ENCODE measurements at places on chromosomes 3 and 15.

- DNase-seq = no peak
Observed at GRCh38 chr15:47363653-47364052, 353.7 kb upstream of the SEMA6D start.

DNA sequence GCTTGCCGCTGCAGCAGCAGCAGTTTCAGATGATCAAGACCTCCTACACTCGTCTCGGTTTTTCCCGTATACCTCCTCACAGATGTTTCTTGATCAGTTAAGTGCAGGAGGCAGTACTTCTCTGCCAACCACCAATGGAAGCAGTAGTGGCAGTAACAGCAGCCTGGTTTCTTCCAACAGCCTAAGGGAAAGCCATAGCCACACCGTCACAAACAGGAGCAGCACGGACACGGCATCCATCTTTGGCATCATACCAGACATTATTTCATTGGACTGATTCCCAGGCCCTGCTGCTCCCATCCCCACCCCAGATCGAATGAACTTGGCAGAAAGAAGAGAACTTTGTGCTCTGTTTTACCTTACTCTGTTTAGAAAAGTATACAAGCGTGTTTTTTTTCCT, 17.6 kb downstream of the CALML4 start:
- DNase-seq = peak; percentile 65

- no peak for DNase-seq
Observed at GRCh38 chr3:17092583-17092933, 207.8 kb downstream of the PLCL2 start.

- DNase-seq = no peak
Observed at GRCh38 chr3:118912188-118912587, 122.5 kb downstream of the IGSF11 start.

GRCh38 chr3:129161860-129162271, 1.0 kb upstream of the ISY1 start:
- DNase-seq = no peak

GRCh38 chr15:81410318-81410753, 36.3 kb upstream of the TMC3 start:
- DNase-seq = peak; percentile 74

- peak; percentile 78 for DNase-seq
Observed at GRCh38 chr3:135895106-135895733, 70.3 kb upstream of the PPP2R3A start.

DNA sequence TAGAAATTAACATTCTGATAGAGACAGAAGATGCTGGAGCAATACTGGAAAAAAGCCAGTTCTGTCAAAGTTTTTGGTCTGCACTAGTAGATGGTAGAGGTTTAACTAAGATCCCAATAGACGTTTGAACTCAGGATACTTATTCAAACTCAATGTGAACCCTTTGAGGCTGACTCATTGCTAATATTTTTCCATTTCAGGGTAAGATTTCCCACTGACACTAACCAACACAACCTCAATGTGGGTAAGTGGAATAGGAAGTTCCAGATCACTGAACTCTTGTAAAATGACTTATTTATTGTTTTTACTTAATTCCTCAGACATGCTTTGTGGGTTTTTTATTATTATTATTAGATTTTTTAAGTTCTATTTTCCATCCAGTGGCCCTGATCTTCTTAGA, 1024.8 kb downstream of the EPHA3 start:
- DNase-seq = no peak

DNA sequence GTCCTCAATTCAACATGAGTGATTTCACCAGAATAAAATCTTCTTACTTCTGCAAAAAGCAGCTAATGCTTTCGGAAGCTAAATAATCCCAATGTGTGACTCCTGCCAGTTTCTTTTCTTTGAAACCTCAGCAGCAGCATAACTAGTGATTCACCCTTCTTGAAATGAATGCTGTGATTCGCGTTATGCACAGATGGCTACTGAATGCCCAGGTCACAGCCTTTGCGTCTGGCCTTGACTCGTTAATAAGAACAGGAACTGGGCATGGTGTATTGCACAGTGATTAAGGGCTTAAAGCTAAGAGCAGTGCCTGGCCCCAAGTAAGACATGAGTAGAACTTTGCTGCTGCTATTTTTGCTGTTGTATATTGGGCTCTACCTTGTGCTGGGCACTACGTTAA, 19.0 kb downstream of the CGNL1 start:
- DNase-seq = no peak

DNA sequence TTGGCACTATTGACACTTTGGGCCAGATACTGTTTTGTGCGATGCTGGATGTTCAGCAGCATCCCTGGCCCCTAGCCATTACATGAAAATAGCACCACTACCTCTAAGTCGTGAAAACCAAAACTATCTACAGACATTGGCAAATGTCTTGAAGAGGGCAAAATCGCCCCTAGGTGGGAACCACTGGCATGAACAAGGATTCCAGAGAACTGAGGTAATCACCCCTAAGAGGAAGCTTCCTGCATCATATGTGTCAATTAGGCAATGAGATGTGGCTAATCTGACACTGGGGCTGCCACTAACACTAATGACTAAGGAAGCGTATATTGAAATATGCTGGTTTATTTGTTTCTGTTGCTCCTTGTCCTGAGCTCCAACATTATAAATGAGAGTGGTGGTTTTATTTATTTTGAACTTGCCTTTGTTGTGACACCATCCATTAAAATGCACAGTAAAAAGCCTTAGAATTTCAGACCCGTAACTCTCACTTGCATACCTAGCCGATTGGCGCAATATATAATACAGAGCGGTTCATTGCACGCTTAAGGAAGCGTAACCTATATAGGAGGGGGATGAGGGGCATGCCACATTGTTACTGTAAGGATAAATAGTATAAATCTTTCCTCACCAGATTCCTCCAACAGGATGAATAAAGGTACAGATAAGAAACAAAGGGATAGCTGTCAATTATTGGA, 299.8 kb upstream of the CNTN4 start:
- no peak for DNase-seq

DNA sequence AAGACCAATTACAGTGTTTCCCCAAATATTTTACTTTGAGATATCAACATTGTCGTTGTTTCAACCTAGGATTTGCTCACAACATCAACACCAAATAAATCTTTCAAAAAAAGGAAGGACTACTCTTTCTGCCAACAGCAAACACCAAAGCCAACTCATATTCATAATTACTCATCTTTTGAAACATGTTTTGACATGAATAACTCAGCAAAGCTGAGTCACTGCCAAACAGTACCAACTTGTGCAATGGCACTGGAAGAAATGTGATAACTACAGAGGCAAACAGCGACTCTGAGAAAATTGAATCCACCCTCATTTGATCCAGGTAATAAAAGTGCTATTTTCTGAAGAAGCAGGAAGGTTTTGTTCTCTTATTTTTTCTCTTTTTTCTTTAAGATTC, 67.2 kb downstream of the PEX5L start:
- peak; percentile 65 for DNase-seq

- DNase-seq = no peak
Observed at GRCh38 chr3:54888162-54888561, 39.7 kb downstream of the LRTM1 start.

DNA sequence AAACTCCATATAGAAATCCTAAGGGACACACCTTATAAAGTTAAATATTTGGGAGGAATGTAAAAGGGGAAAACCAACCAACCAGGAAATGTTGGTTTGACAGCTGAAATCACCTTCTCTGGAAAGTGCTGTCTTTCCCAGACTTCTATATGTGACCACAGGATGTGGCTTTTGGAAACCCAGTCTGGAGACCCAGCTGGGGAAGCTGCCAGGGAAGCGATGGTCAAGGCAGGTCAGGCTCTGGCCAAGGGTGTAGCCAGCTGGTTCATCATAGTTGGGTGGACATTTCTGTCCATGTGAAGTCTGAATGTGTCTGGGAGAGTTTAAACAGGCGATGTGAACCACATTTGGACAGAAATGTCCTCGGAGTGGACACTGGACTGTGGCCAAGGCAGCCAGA, 73.9 kb downstream of the ARNT2 start:
- DNase-seq = no peak

- no peak for DNase-seq
Observed at GRCh38 chr15:73142802-73143762, 90.8 kb downstream of the NEO1 start.

GRCh38 chr3:190058521-190059241, 62.0 kb downstream of the P3H2 start:
- no peak for DNase-seq

- no peak for DNase-seq
Observed at GRCh38 chr3:8656240-8656639, 11.6 kb upstream of the SSUH2 start.

DNA sequence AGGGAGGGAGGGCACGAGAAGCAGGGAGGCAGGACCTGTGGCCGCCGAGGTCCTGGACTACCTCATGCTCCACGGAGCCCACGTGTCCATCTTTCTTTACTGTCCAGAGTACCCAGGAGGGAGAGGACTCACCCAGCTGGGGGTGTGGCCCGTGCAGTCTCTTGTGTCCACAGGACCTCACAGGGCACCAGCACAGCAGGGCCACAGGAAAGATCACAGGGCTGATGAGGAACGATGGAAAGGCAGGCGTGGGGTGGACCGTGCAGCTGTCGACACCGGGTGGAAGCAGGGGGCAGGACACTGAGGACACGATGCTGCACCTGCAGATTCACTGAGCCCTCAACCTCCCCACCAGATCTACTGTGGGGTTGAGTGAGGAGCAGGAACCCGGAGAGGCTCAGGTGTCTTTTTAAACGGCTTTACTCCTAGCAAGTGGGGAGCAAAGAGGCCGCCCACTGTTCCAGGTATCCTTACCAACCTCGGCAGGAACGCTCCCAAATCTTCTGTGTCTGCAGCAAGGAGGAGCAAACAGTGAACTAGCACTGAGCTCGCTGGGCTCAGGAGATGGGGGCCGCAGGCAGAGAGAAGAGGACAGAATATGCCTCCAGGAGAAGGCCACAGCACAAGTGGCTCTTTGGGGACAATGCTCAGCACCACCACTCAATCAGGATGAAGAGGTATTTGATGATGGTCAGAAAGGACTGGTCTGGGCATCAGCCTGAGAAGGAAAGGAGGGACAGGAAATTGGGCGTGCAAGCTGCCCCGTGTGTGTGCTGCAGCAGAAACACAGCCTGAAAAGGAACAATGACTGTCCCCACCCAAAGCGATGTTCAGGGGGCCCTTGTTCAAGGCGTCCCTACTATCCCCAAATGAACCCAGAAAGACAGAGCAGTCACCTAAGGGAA, 198.8 kb downstream of the XXYLT1 start:
- DNase-seq = no peak

GRCh38 chr15:96565266-96565665, 234.8 kb downstream of the NR2F2 start:
- no peak for DNase-seq

GRCh38 chr3:136473716-136474326, 223.7 kb downstream of the PCCB start:
- no peak for DNase-seq

DNA sequence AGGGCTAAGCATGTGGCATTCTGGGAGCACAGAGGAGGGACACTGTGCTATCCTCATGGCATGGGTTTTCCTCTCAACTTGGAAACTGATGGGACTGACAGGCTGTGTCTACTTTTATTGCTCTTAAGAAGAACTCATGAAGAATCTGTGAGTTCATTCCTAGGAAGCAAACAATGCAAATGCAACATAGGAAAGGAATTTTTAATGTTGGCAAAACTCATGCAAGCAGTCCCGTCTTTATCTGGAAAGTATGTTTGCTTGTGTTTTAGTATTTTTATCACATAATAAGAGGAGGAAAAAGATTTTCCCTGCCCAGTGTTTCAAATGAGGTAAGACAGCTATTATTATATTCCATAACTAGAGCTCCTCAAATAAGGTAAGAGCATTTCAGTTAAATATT, 89.7 kb downstream of the TRIM42 start:
- DNase-seq = no peak

GRCh38 chr3:34851137-34851536, 788.2 kb upstream of the ARPP21 start:
- DNase-seq = no peak

DNA sequence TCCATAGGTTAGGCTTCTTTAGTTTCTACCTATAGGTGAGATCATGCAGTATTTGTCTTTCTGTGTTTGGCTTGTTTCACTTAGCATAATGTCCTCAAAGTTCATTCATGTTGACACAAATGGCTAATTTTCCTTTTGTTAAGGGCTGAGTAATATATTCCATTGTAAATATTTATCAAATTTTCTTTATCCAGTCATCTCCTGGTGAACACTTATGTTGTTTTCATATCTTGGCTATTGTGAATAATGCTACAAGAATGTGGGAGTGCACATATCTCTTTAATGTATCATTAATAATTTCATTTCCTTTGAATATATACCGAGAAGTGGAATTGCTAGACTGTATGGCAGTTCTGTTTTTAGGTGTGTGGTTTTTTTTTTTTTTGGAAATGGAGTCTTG, 250.9 kb upstream of the SEMA6D start:
- no peak for DNase-seq

GRCh38 chr3:147529551-147529950, 120.4 kb downstream of the ZIC1 start:
- no peak for DNase-seq
